Left forelimb (tissue), 1 donor: ENCODE measurements at places on chromosomes 12 and 14.

DNA sequence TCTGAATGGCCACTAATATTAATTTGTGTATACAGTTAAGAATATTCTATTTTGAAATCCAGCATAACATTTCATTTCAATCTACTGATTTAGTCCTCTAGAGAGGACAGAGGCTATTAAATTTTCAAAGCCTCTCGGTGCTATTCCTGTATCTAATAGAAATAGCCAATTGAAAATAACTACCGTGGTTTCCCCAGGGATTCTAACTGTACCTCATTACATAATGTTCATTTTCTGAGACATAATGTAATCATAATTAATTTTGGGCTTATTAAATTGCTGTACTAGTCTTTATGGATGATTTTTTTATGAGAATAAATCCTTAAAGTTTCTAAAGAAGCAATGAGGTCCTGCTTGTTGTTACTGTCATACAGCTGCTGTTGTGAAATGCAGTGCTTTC, 38.6 kb upstream of the ACSS3 start:
- DNase-seq, result no peak

DNA sequence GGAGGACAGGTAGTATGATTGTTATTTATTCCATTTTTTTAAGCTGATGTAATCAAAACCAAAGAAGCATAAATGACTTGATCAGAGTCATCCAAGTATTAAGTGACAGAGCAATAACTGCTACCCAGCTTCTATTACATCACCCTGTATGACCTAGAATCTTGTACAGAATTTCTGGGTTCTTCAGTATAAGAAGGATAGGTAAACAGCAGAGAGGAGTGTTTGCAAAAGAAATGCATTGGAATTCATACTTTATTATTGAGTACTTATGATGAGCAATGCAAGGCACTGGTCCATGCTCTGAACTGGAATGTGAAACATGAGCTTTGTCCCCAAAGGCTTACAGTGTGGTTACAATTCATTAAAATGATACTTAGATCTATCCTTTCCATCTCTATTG, 916.8 kb downstream of the DIO2 start:
- DNase-seq, result no peak

GRCh38 chr12:4276524-4277204, 3.1 kb downstream of the CCND2 start:
- peak; percentile 91 for DNase-seq

GRCh38 chr12:6059860-6060565, 64.5 kb downstream of the VWF start:
- DNase-seq, result no peak

DNA sequence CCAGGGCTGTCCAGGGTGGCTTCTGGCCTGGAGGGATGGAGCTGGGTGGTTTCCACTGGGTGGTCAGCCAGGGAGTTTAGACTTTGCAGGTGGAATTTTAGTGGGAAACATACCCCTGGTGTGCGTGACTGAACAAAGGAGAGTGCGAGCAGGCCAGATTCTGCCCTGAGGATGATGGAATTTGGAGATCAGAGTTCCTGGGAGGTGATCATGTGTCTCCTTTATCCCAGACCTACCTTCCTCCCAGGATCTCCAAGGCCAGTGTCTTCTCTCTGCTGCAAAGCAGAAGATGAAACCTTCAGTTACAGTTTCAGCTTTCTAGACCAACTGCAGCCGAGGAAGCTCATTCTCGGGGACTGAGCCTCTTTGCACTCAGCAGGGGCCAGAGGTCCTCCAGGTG, 33.2 kb downstream of the RPH3A start:
- no peak for DNase-seq

- DNase-seq, result no peak
These were observed 5.1 kb downstream of the MIPOL1 start for GRCh38 chr14:37202812-37203211.

- DNase-seq, result no peak
These were observed 45.5 kb downstream of the RAD52 start for GRCh38 chr12:904010-904414.

DNA sequence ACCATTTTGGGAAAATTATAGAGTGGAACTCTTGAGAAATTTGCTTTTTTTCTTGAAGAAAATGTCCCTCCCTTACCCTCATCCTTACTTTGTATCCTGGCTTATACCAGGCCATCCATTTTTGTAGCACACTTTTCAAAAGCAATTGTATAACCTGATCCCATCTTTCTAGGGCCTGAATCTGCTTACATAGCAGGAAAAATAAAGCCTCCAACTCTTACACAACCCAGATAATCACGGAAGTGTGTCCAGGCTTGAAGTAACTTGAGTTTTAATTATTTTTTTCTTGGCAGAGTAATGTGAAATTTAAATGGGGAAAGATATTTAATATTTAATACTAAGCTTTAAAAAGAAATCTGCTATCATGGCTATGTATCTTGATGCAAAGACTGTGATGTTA, 23.0 kb downstream of the SERPINA3 start:
- no peak for DNase-seq

GRCh38 chr12:105554223-105554678, 223.8 kb downstream of the C12orf75 start:
- no peak for DNase-seq

GRCh38 chr14:89921346-89921745, 33.2 kb downstream of the EFCAB11 start:
- DNase-seq, result no peak

- DNase-seq, result peak; percentile 47
These were observed at the start of gene SDR9C7 for GRCh38 chr12:56933826-56934625. Gene SDR9C7, minus strand, starts transcription at chr12:56934408. Its CDS starts 147 bp downstream, at chr12:56934261.

DNA sequence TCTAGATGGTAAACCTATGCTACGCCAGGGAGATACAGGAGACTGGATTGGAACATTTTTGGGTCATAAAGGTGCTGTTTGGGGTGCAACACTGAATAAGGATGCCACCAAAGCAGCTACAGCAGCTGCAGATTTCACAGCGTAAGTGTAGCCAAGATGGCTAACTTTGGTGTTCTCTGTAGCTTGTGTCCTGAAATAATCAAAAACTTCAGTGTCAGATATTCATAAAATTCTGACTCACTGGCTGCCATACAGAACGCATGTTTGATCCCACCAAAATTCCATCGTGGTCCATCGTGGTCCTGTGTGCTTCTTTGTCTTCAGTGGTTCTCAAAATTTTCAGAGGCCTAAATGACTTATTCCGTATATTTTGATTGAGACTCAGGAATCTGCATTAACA, 1.3 kb downstream of the STRAP start:
- DNase-seq, result no peak

GRCh38 chr12:54040148-54040494, 7.3 kb downstream of the HOXC5 start:
- no peak for DNase-seq

- no peak for DNase-seq
These were observed 80.8 kb upstream of the REP15 start for GRCh38 chr12:27615331-27615891.

GRCh38 chr12:12207746-12208145, 59.1 kb downstream of the LRP6 start:
- DNase-seq, result no peak

- DNase-seq, result no peak
These were observed 24.2 kb downstream of the GALNT16 start for GRCh38 chr14:69284170-69284569.

DNA sequence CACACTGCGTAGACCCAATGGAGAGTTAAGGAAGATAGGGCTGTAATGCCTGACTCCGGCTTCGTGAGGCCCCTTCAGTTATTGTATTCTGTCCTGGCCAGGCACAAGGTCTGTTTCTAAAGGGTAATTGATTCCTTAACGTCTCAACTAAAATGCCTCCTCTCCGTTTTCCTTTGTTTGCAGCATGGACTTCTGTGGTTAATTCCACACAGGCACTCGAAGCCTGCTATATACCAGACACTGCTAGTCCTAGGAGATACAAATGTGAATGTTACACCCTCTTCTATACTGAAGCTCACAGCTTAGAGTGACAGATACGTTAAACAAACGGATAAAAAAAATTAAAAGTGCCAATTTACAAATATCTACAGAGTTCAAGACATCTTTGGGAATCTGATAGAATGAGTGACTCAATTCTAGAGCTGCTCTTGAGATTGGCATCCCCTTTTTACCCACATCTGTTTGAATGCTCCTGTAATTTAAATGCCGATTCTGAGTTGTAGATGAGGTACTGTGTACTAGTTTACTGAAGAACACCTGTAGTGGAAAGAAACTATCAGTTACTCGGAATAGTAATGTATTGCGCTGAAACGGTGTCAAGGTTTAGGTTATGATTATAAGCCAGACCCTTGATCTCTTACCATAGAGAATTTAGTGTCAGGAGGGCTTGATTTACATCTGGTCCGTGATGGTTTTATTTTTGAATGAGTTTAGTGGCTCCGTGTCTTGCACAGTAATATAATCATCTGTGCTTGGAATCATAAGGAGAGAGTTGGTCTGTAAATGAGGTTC, 784 bp downstream of the PSMA6 start:
- DNase-seq, result no peak

DNA sequence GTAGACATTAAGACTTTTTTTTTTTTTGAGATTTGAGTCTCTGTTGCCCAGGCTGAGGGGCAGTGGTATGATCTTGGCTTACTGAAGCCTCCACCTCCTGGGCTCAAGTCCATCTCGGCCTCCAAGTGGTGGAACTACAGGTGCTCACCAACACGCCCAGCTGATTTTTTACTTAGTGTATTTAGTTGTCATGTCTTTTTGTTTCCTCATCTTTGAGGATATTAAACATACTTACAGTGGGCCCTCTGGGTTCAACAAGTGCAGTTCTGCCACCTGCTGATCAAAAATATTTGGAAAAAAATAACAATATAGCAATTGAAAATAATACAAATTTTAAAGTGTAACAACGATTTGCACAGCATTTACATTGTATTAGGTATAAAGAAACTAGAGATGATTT, 4.4 kb upstream of the B4GALNT1 start:
- DNase-seq, result no peak

DNA sequence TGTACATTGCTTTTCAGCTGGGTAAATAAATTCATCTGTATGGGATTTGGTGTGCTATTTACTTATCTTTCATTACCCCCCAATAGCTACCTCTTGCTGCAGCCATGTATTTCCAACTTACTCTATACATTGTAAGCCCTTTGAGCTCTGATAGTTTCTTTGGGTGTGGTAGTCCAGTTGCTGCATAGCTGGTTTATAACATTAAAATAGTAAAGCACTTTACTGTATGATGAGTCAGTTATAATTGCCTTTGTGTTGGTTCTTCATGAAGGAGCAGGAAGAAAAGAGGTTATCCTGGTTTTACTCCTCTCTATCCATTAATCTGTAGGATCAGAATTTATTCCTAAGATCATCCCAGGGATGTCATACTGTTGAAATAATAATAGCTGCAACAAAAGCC, 15.7 kb downstream of the TBC1D30 start:
- no peak for DNase-seq

GRCh38 chr12:117733549-117733805, 235.3 kb downstream of the KSR2 start:
- no peak for DNase-seq

GRCh38 chr14:93879362-93879983, 47.7 kb upstream of the FAM181A start:
- no peak for DNase-seq

GRCh38 chr14:87286191-87286590, 706.8 kb downstream of the GALC start:
- DNase-seq, result no peak

- DNase-seq, result no peak
These were observed 153.7 kb downstream of the PRKD1 start for GRCh38 chr14:29773990-29774389.

DNA sequence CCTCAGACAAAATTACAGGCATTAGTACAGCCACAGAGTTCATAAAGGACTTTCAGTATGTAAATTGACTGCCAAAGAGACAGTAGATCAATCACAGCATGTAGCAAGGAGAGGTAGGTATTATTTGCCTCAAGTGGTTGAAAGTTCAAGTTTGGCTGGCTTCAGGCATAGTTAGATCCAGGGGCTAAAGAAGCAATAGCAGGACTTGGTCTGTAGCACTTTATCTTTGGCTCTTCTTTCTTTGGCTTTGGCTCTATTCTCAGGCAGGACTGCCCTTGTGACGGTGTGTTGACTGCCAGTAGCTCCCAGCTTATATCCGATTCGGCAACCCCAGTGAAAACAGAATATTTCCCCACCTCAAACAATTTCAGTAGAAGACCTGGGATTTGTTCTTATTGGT, 346.0 kb upstream of the TBX3 start:
- no peak for DNase-seq

DNA sequence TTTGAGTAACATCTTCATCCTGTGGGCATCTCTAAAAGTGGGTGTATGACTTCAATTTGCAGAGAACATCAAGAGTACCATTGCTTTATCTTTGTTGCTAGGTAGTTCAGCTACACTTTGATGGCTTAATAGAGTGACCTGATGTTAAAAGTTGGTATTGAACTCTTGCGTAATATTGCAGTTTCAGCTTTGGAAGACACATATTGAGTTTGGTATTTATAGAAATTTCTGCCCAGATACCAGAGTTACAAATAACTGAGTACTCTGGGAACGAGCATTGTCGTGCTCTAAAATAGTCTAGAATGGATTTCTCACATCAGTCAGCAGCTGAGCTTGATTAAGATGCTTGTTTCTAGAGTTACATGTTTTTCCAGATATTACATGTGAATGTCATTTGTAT, 24.8 kb upstream of the AKAP5 start:
- no peak for DNase-seq

GRCh38 chr12:23980826-23981225, 31.4 kb upstream of the SOX5 start:
- no peak for DNase-seq

DNA sequence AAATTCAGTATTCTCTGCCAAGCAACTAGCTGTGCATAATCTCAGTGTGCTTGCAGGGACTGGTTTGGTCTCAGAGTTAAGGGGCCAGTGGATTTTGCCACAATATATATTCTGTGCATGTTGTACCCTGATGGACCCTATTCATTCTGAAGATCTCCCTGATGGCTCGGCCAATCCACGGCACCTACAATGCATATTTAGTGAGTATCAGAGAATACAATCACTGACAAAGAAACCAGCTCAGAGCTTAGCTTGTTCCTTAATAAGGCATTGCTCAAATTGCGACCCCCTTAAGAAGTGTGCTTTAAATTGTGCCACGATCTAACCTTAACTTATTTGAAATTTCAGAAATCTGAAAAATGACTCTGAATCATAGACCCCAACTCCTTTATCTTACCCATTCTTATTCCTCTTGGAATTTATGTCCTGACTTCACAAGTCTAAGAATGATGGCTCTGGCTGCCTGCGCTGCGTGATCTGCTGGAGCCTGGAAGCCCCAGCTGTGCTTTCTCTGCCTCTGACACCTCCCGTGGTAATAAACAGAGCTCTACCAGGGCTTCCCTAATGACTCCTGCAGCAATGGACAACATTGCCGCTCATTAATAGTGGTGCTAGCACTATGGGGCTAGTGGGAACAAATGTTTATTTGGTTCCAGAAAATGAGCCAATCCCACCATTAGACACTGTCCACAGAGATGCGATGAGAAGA, 9.0 kb upstream of the DCAF4 start:
- DNase-seq, result no peak
